ENCODE measurements at places on chromosomes 4 and X. TPM values are rescaled to one million over a fixed set of nuclear protein-coding genes. Genes with fewer than 3 reads are reported as not detected.

Gene TMPRSS11D
- not detected for total RNA-seq

Gene LUZP4
- not detected for total RNA-seq

Gene TXK
- not detected for total RNA-seq

Gene VCX3A
- not detected for total RNA-seq

Gene USP26
- not detected for total RNA-seq

Gene ADH1B
- total RNA-seq: not detected

Gene NUDT10
- total RNA-seq: not detected

Gene TACR3
- total RNA-seq: not detected

Gene CRMP1
- not detected for total RNA-seq

Gene AR
- total RNA-seq: 12.4 TPM

Gene TCEAL2
- total RNA-seq: not detected

Gene RAB41
- not detected for total RNA-seq

Gene ADGRA3
- 17.0 TPM for total RNA-seq

Gene APLN
- not detected for total RNA-seq

Gene CCDC158
- not detected for total RNA-seq

Gene MAGEB4
- total RNA-seq: not detected

Gene STBD1
- total RNA-seq: 5.2 TPM

Gene RPL34
- total RNA-seq: 834 TPM

Gene TRIM75
- total RNA-seq: not detected

Gene CT45A3
- not detected for total RNA-seq

Gene TDO2
- total RNA-seq: not detected

Gene MANBA
- 36.9 TPM for total RNA-seq

Data from HFFc6 (cell line).